ENCODE measurements at places on chromosomes 2 and 18. TPM values are rescaled to one million over a fixed set of nuclear protein-coding genes. Genes with fewer than 3 reads are reported as not detected.

GRCh38 chr2:212708355-212708754, 169.8 kb upstream of the ERBB4 start:
- no peak for DNase-seq

GRCh38 chr2:14843507-14844204, 211.1 kb downstream of the LRATD1 start:
- no peak for DNase-seq

DNA sequence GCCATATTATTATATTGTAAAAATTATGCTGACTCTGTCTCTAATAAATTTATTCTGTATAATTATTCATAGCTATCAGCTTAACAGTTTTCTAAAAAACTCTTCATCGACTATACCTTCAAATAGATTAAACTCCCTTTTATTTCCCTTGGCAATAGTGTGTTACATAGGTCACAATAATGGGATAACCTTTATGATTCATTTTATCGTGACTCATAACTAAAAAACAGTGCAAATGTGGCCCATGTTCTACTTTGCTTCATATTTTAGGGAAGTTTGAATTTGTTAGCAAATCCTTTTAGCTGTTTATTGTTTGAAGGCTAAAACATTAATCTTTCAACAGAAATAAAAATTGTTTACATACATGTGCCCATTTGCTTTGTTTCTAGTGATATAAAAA, 783.2 kb upstream of the CDH2 start:
- DNase-seq = peak; percentile 59

- DNase-seq = no peak
These were observed 1239.5 kb upstream of the ZEB2 start for GRCh38 chr2:145759228-145759915.

- DNase-seq = no peak
These were observed 51.8 kb downstream of the TFPI start for GRCh38 chr2:187502467-187502866.

- DNase-seq = no peak
These were observed 89.0 kb upstream of the SERTAD2 start for GRCh38 chr2:64742678-64743077.

- peak; percentile 7 for DNase-seq
These were observed 198.5 kb upstream of the ITGA4 start for GRCh38 chr2:181258720-181259119.

DNA sequence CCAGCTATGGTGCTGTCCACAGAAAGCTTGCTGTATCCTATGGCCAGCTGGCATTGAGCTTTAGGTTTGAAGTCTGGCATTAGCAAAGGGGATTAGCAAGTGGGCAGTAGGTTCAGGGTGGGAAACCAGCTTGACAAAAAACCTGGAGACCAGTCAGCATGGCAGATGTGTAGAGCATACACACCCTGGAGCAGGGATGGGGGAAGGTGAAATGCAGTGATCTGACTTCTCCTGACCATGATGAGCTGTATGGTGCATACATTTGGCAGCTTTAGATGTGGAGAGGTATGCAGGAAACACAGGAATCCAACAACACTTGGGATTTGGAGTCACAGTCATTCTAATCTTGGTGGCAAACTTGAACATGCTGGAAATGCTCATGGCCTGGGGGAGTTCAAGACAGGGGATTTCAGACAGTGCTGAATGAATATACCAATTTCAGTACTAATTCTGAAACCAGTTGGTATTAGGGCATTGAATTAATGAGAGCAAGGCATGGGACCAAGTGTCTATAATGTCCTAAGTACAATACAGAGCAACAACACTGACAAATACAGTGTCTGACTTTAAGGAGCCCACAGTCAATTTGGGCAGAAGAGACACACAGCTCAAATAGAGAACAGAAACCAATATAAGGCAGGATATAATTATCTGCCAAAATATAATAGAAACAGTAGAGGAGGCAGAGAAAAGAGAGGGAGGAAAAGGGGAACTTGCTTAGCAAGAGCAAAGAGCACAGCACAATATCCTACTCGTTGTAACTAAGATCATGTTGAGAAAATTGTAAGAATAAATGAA, 11.8 kb downstream of the ARHGAP15 start:
- DNase-seq = no peak

GRCh38 chr2:234422273-234422732, 74.6 kb downstream of the ARL4C start:
- DNase-seq = peak; percentile 96

DNA sequence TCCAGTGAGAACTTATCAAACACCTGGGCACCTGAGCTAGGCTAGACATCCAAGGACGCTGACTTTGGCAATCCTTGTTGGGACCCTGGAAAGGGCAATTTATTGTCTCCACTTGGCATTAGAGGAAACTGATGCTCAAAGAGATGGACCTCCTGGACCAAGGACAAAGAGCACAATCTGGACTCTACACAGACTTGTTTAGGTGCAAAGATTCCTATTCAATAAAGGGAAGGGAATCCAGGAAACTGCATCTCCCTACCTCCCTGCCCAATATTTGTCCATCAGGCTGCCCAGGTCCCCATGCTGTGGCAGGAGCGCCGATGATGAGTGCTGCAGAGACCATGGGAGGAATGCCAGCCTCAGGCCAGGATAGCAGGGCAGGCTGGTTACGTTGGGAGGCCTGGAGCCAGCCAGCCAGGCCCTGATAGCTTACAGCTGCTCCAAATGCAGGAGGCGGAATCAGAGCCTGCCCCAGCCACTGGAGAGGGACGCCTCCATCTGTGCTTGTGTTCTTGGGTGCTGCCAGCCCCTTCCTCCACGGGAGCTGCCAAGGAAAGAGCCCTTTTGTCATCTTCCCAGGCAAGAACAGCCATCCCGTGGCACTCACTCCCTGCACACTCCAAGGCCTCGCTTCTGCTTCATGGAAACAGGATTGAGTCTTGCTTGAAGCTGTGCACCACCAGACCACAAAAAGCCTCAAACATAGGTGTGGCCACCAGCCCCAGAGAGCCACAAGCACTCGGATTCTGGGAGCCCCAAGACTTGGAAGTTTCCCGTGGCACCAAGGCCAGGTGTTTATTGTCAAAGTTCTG, 60.0 kb downstream of the HS1BP3 start:
- no peak for DNase-seq

DNA sequence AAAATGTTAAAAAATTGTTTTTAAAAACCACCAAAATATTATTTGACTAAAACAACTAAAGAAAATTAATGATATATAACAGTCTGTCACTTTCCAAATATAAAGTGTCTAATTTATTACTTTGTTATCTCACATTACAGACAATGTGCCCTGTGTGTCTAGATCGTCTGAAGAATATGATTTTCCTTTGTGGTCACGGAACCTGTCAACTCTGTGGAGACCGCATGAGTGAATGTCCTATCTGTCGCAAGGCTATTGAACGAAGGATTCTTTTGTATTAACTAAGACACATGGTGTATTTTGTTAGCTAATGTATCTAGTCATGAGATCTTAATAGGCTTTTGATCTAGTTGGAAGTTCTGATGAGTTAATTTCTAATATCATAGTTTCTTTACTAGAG, 123.8 kb downstream of the MIB1 start:
- DNase-seq = no peak

DNA sequence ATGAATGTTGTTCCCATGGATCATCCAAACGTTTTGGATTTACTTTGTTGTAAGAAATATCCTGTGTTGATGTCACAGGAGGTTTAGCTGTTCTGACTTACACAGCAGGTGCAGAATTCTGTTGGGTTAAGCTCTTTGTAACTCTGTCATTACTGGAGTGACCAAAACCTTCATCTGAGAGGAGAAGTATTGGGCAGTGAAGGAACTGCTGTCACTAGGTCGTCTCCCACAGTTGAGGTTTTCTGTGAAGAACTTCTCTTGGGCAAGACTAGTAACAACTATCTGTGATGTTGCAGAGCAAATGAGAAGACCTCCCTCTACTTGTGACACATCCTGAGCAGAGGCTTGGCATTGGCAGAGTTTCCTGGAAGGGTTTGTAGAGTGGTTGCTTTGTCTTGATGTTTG, 2.9 kb downstream of the SPTBN1 start:
- peak; percentile 48 for DNase-seq

DNA sequence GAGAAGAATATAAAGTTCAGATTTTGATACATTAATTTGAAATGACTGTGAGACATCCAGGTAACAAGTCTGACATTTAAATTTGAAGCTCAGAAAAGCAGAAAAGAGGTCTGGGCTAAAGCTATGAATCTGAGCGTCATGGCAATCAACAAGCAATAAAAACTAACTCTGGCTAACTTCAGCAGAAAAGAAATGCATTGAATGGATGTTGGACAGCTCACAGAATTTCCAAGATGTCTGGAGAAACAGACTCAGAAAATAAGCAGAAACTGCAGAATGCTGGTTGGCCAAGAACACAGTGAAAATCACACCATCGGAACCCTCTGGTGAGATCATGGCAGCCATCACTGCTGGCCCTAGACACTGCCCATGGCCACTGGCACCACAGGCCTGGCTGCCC, 366.6 kb downstream of the METTL4 start:
- DNase-seq = no peak

DNA sequence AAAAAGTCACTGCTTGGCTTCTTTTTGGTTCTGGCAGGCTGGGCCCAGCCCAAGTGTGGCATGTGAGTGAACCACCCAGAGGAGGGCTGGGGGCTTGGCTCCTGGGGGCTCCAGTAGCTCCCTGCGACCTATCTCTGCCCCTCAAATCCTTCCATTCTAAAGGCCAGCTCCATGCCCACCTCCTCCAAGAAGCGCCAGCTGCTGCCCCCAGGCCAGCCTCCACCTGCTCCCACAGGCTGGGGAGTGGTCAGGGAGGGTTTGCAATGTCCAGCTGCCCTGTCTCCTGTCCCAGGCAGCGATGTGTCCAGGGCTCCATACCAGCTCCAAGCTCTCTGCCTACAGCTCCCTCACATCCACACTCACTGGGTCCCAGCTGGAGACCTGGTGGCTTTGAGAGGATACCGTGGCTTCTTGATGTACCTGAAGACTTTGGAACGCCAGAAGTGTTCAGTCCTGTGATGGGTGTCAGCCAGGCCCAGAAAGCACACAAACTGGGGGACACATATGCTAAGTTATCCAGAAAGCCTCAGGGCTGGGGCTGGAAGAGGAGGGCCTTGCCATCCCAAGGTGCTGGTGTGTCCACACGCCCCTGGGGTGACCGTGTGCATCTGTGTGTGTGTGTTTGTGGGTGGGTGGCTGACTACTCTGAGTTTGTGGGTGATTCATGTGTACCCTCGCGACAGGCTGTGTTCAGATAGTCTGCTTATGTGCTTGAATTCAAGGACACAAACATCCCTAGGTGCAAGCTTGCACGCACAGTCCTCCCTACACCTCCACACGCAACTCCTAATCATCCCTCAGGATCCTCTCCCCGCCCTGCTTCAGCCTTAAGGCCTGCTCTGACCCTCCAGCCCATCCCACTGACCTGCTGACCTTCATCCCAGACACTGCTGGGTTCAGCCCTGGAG, 33.4 kb downstream of the ZFP36L2 start:
- DNase-seq = no peak

GRCh38 chr2:168729455-168729854, 73.0 kb upstream of the NOSTRIN start:
- no peak for DNase-seq

- no peak for DNase-seq
These were observed 68.3 kb downstream of the MARCO start for GRCh38 chr2:119010336-119010735.

DNA sequence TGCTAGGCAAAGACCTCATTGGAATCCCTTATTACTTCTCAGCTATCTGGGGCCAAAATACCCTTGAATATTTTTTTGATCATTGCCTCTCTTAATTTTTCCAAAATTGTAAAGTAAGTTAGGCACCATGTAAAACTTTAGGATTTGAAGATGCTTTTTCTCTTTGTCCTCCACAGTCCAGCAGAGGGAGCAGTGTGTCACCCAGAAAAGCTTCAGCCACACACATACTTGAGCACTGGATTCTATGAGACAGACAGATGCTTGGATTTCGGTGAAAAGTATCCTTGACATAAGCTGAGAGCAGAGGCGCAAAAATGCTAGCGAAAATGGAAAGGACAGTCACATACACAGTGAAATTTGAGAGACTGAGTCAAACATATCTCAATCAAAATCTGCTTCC, 74.7 kb upstream of the KCNJ3 start:
- peak; percentile 49 for DNase-seq

DNA sequence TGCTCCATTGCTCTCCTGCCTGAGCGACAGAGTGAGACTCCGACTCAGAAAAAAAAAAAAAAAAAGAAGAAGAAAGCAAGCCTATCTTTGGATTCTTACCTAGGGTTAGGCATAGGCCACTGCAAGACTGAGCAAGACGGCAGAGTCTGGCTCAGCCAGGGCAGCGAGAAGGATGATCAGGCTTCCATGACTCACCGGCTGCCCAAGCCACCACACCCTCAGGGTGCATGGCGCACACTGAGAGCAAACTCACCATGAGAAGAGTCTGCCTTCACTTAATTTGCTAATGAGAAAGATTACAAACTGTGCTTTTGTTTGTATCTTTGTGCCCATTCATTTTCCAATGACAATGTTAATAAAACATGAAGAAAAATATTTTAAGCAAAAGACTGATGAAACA, 8.2 kb downstream of the FAM110C start:
- DNase-seq = peak; percentile 63

- DNase-seq = no peak
These were observed 60.1 kb downstream of the FMNL2 start for GRCh38 chr2:152395103-152395502.

- DNase-seq = peak; percentile 88
These were observed 156.8 kb upstream of the RBMS1 start for GRCh38 chr2:160650196-160651118.

GRCh38 chr2:120887320-120887697, 151.6 kb downstream of the GLI2 start:
- no peak for DNase-seq

DNA sequence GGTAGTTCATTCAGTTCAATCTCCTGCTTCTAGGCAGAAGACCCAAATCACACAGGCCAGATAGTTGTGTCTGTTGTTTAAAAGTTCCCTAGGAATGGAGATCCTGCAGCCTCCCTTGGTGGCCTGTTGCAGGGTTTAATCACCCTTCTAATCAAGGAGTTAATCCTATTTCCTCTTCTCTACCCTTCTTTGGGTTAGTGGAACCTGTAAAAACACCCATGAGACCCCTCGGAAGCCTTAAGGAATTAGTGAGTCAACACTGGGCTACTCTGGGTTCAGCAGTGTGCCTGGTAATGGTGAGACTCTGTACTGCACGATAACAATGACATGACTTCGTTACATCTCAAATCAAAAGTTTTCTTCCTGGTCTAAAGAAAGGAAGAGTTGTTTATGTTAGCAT, 217.6 kb upstream of the NRP2 start:
- DNase-seq = no peak

Gene ALK
- 0.87 TPM for total RNA-seq

Gene DNER
- 1.1 TPM for total RNA-seq

Gene GATA6
- total RNA-seq = 24.1 TPM

Gene GPR39
- total RNA-seq = 43.2 TPM

Gene TANC1
- total RNA-seq = 18.7 TPM

Gene GYPC
- not detected for total RNA-seq

Gene AQP4
- not detected for total RNA-seq

Gene SULT1C3
- not detected for total RNA-seq

Gene ATP9B
- total RNA-seq = 15.6 TPM

Gene TSPYL6
- total RNA-seq = not detected

Data from PC-3 (cell line).